ENCODE measurements at places on chromosomes 6 and 20.

GRCh38 chr6:128648022-128648598 lies 127.7 kb upstream of the PTPRK start:
- no peak for DNase-seq

GRCh38 chr20:10094566-10095173 lies 59.9 kb downstream of the ANKEF1 start:
- DNase-seq, result no peak

- DNase-seq, result no peak
These were observed 23.9 kb downstream of the ZKSCAN8 start for GRCh38 chr6:28165563-28165962.

- no peak for DNase-seq
These were observed 10.1 kb downstream of the PHF10 start for GRCh38 chr6:169714178-169714577.

All from GM12892 (cell line).